ENCODE measurements at places on chromosomes 12 and 14.

GRCh38 chr12:12975322-12976077 is 23.5 kb upstream of the GPRC5D start:
- no peak for DNase-seq

GRCh38 chr14:33432407-33433023 is 493.8 kb downstream of the NPAS3 start:
- DNase-seq: no peak

- no peak for DNase-seq
Measured at GRCh38 chr12:54426690-54427089, 7.6 kb upstream of the ITGA5 start.

DNA sequence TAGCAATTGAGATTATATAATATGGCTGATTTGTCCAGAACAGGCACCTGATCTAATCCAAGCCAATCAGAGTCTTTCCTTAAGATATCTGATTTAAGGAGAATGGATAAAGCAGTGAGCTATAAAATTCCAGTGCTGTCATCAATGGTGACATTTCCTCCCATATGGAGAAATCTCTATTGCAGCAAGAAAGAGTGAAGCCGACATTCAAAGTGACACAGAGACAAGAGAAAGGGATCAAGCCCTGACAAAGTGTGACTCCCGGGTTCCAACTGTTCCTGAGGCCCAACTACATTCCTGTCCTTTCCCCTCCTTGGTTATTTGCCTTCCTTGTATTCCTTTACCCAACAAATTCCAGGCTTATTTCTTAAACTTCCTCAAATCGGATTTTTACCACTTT is 430.0 kb upstream of the SOX5 start:
- DNase-seq: no peak

DNA sequence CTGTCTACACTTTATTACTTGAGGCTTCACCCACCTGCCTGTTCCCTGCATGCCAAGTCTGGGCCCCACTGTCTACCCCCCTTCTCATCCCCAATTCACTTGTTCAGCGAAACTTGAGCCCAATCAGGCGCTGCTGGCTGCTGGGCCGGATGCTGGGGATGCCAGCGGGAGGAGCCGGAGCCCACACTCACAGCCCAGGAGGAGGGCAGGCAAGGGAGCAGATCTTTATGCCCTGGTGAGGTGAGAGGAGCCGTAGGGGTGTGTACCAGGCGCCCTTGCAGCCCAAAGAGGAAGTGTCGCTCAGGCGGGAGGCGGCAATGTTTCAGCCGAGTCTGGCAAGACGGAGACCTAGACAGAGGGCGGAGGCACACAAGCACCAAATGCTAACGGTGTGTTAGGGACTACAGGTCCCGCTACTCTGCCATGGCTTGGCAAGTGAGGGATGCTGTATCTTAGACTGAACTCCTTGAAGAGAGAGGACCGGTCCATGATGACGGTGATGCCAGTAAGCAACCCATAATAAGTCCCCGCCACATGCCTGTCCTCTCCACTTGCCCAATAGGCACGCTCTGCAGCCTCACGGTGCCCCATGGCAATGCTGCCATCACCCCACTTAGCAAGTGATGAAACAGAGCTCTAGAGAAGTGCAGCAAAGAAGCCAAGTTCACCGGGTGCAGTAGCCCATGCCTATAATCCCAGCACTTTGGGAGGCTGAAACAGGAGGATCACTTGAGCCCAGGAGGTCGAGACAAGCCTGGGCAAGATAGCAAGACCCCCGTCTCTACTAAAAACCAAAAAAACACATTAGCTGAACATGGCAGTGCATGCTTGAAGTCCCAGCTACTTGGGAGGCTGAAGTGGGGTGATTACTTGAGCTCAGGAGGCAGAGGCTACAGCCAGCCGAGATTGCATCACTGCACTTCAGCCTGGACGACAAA is 41.6 kb downstream of the LRRC74A start:
- DNase-seq: no peak

DNA sequence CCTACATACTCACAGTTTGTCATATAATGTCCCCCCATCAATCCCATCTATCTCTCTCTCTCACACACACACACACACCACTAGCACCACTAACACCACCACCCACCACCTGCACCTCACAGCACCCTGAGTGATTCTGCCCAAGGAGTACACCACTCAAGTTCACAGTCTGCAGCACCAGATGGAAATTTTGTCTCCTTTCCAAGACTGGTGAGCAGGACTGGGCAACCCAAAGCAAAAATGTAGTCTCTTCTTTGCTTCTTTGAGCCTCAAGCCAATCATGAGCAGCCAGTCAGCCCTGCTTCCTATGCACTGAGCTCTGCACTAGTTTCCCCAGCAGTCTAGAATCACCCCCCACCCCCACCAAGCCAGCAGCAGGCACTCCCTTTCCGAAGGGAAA is 15.0 kb upstream of the ARMH4 start:
- DNase-seq: no peak

DNA sequence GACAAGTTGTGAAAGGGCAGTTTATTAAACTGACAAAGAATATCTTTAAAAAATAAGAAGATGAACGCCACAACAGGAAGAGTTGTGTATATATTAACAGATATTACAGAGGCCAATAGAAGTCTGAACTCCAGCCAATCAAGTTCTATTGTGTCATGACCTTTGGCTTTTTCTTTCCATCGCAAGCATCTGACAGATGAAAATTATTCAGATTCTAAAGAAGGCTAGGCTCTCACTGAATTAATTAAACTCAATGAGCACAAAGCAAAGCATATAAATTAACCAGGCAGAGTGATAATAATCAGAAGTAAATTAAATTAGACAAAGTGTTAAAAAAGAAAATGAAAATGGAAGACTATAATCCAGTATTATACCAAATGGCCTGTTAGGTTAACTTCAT is 62.0 kb upstream of the PYGL start:
- DNase-seq: no peak
